Astrocyte of the spinal cord (primary cell): ENCODE measurements at places on chromosomes 13 and 19.

GRCh38 chr13:65907666-65908525 is 1322.2 kb downstream of the PCDH9 start:
- peak; percentile 41 for DNase-seq

- no peak for DNase-seq
Measured at GRCh38 chr19:19452243-19453124, 47.0 kb downstream of the GATAD2A start.

DNA sequence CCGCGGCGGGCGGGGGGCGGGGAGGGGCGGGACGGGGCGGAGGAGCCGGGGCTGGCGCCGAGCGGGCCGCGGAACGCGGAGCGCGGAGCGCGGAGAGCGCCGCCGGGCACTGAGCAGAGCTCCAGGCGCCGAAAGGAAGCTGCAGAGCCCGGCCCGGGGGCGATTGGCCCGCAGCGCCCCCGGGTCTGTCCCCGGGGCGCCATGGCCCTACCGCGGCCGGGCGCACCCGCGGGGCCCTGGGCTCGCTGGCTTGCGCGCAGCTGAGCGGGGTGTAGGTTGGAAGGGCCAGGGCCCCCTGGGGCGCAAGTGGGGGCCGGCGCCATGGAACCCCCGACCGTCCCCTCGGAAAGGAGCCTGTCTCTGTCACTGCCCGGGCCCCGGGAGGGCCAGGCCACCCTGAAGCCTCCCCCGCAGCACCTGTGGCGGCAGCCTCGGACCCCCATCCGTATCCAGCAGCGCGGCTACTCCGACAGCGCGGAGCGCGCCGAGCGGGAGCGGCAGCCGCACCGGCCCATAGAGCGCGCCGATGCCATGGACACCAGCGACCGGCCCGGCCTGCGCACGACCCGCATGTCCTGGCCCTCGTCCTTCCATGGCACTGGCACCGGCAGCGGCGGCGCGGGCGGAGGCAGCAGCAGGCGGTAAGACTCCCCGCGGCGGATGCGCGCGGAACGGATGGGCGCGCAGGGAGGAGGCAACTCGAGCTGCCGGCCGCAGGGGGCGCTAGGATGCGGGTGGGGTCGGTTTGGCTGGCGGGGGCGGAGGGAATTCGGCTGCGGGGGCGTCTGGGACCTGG is at the start of gene PDE4A:
PDE4A (plus strand) TSS at position 95 of the 796 bp plus-strand sequence; CDS start at position 322, 227 bp downstream.
- DNase-seq, result no peak

GRCh38 chr13:71156550-71156949 is 710.5 kb downstream of the DACH1 start:
- DNase-seq, result no peak

DNA sequence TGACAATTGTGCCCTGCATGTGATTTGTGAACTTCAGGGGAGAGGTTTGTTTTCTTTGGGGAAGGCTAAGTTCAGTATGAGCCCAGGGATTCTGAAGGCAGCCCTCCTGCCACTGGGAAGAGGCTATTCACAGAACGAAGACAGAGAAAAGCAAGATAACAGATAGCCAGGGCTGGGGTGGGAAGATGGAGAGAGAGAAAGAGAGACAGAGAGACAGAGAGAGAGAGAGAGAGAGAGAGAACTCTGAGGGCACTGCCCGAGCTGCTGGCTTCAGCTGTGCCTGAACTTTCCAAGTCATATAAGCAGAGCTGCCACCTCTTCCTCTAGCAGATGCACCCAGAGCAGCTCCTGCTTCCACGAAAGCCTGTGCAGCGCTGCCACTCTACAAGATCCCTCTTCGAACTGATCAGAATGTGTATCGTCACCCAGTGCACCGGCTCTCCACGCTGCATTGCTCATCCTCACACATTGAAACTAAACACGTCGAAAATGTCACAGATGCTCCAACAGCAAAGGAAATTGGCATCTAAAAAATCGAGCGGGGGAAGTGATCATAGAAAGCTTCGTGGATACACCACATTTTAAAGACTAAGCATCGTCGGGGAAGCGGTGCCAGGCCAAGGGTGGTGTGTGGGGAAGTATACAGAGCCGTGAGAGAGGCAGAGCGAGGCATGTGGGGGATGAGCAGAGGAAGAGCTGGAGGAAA is 81.8 kb upstream of the SIAH3 start:
- DNase-seq, result no peak

- no peak for DNase-seq
Measured at GRCh38 chr13:74027161-74027779, 106.9 kb downstream of the KLF12 start.

GRCh38 chr13:41751277-41751676 is 209.6 kb downstream of the VWA8 start:
- peak; percentile 51 for DNase-seq

DNA sequence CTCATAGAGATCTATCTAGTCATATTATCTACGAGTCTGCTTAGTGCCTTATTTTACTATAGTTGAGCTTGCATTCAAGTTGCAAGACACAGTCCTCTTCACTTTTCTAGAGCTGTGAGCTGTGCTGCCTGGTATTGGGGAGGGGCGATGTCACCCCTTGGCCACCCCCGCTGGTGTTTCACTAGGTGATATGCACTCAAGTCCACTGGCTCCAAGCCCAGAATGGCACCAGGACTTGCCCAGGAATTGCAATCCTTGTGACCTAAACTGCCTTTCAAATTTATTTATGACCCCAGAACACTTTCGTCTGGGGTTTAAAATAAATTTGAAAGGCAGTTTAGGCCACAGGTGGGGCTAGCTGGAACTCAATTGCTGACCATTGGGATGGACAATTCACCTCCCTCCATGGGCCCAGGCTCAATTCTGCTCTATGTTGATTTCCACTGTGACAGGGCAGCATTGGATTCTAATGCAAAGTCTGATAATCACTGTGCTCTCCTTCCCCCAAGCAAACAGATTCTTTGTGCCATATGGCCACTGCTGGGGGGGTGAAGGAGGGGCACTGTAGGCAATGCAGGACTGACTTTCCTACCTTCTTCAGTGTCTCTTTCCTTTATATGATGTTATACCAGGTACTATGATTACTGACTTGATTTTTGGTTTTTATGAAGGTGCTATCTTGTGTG is 1244.2 kb upstream of the MIR17HG start:
- DNase-seq, result no peak

GRCh38 chr19:48133094-48133493 is 22.5 kb upstream of the PLA2G4C start:
- no peak for DNase-seq

- no peak for DNase-seq
Measured at GRCh38 chr19:35623327-35624010, 5.4 kb upstream of the RBM42 start.

DNA sequence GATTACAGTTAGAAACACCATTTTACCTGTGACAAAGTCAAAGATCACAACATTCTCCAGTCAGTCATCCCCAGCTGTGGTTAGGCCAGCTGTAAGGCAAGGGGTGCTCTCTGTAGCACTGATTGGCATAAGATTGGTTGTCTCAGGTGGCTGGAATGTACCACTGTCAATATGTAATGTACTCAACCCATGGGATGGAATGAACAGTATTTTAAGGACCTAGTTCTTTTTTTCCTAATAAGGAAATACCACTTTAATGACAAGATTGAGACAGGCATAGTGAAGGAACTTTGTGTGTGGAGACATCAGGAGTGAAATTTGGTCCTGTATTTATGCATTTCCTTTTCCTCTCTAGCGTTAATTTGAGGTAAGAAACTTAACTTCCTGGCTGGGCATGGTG is 310.7 kb downstream of the ITGBL1 start:
- DNase-seq, result no peak

DNA sequence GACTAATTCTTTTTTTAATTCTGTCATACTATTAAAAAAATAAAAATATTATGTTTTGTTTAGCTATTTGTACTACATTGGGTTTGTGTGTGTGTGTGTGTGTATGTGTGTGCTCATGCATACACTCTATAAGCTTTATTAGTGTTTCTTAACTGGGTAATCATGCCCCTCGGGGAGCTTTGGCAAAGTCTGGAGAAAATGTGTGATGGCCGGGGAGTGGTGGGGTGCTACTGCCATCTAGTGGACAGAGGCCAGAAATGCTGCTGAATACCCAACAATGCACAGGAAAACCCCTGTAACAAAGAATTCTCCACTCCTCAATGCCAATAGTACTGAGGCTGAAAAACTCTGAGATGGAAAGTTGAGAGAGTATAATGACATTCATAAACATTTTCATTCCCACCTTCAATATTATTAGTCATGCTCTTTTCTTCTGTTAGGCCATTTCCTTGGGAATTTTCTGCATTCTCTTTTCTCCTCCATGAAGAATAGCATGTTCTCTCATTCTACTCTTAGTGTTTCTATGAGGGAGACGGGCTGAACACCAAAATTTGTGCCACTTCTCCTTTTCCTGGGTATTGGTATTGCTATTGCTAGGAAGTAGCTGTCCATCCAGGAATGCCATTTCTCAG is 157.3 kb downstream of the DNAJC3 start:
- peak; percentile 66 for DNase-seq

- no peak for DNase-seq
Measured at GRCh38 chr13:38636073-38636472, 50.8 kb upstream of the FREM2 start.

DNA sequence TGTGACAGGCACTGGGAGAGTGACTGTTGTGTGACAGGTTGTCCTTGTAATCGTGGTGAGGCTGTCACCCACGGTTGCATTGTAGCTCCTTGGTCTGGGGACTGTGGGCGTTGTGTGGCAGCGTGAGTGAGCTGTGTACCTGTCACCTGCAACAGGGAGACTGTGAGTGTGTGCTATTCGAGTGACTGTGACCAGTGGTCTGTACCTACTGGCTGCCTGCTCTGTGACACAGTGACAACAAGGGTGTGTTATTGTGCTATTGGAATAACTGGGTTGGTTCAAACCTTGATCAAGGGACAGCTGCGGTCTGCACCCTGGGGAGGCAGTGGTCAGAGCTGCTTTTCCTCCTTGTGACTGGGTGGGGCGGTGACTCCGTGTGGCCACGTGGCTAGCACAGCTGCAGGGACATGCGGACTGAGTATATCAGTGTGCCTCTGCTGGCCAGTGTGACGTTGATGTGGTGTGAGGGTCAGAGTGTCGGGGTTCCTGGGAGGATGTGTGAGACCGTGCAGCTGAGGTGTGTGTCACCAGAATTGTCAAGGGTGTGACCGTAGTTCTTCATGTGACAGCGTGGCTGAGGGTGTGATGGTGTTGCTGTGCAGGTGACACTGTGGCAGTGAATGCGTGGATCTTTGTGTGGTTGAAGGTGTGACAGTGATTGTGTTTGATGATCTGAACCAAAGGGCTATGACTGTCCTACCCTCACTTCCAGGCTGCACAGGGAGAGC is 10.1 kb upstream of the NFIX start:
- peak; percentile 64 for DNase-seq

DNA sequence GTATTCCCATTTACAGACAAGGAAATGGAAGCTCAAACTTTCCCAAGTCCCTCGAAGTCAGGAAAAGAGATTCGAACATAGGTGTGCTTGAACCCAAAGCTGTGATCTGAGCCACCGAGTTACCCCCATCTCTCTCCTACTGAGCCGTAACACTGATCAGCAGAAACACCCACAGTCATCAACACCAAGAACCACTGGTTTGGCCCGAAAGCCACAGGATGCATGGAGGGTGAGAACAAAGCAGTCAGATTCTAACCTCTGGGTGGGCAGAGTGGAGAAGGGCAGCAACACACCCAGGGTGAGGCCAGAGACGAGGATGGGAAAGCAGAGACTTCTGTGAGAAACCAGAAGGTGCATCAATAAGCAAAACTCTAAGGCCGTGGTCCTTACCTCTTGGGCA is 27.7 kb upstream of the POU2F2 start:
- no peak for DNase-seq

DNA sequence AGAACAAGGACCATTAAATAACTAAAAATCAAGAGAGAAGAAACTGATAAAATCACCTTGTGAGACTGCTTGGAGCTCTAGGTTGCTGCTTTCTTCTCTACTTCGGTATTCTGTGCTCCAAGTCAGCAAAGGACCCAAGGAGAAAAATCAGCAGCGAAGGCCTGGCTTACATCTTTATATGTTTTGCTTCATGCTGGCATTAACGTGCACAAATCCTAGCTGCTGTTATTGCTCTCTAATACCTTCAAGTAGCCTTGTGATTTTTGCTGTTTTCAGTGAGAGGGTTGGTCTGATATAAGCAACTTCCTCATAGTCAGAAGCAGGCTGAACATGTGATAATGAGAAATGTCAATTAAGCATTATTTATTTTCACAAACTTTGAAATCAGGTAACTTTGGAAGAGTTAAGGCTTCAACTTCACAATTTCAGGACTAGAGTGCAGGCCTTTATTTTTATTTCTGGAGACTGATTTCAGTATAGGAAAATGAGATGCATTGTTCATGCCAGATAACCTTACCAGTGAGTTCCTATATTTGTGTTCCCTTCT is 365.1 kb downstream of the SLC7A1 start:
- DNase-seq, result no peak

DNA sequence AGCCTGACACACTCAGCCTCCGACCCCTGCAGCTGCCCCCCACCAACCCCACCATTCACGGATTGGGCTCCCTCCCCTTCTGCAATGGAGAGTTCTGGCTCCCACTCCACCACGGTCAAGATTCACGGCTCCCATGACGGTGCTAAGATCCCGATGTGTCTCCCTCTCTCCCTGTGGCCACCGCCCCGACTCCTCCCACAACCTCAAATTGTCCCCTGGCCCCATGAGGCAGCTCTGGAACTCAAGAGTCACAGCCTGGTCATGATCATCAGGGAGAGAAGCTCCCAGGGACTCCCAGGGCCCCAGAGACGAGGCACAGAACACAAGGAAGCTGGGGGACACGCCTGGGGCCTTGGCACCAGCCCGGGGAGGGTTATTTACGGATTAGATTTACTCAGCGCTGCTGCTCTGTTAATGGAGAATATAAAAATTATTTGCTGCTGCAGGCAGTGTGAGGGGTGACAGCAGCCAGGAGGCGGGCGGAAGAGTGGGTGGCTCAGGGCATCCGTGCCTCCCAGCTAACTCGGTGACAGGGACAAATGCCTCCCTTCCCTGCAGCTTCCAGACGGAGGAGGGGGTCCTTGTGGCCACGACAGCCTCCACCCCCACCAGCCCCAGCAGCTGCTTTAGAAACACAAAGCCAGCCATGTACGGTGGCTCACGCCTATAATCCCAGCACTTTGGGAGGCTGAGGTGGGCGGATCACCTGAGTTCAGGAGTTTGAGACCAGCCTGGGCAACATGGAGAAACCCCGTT is 184.2 kb downstream of the PTPRS start:
- DNase-seq, result no peak

DNA sequence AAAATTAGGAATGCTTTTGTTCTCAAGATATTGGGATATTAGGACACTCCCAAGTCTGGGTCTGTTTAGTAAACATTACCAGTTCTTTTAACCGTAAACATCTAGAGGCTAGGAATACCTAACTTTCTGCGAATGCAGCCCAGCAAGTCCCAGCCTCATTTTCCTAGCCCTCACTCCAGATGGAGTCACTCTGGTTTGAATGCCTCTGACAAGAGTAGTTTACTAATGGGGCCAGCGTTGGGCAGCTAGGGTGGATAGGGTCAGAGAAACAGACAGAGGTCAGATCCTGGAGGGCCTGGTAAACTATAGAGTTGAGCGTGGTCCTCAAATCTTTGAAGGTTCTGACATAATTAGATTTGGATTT is 53.6 kb downstream of the WDFY2 start:
- DNase-seq, result no peak

- DNase-seq, result no peak
Measured at GRCh38 chr13:72678312-72678711, 49.1 kb downstream of the MZT1 start.
